Eye (tissue), 1 donor: ENCODE measurements at places on chromosomes 16 and 17.

- DNase-seq: no peak
Measured at GRCh38 chr16:58107709-58108108, 21.5 kb downstream of the CFAP20 start.

DNA sequence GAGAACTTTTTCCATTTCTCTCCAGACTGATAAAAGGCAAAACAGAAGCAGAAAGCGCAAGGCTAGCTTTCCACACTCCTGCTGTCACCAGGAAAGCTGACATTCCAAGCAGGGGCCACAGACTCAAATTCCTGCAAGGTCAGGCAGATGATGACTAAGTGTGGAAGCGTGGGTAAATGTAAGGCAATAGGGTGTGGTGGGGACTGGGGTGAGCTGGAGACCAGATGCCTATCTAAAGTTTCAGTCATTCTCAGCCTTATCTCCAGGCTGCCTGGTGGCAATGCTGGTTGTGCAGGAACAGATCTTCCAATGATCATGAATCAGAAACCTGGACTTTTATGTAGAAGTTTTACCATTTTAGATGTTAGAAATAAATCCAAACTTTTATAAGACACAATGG, 224.1 kb downstream of the GSG1L start:
- no peak for DNase-seq

DNA sequence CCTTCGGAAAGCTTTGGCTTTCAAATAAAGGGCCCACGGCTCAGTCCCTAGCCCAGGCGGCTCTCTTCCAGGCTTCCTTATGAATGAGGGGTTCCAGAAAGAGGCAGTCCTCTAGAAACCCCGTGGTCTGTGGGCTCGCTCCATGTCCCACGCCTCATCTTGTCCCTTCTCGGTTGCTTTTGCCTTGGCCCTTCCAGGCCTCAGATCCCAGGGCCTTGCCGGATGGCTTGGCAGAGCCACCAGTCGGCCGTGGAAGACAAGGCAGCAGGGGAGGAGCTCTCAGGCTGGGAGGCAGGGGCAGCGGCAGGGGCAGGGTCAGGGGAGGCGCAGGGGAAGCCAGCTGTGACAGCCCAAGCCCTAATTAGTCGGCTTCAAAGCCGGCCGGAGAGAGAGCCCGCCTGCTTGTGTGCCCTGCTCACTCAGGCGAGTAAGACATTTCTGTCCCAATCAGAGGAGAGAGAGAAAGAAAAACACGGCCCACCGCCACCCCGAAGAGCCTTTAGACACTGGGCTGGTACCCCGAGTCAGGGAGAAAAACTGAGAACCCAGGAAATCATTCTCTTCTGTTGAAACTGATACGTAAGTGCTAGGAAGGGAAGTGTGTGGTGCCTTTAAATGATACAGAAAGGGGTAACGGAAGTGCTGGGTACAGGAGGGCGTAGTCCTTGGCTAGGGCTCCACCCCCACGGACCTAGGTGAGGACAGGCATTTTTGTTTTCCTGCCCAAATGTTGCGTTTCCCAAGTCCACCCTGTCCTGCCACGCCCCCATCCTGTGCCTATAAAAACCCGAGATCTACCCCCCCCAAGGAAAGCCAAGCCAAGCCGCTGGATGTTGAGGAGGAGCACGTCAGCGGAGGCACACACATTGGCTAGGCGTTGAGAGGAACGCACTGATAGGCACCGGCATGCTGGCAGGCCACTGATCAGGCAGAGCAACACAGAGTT, 27.8 kb upstream of the MEIOC start:
- DNase-seq: peak; percentile 96

- DNase-seq: no peak
Measured at GRCh38 chr17:67520252-67520906, 143.3 kb downstream of the PITPNC1 start.

DNA sequence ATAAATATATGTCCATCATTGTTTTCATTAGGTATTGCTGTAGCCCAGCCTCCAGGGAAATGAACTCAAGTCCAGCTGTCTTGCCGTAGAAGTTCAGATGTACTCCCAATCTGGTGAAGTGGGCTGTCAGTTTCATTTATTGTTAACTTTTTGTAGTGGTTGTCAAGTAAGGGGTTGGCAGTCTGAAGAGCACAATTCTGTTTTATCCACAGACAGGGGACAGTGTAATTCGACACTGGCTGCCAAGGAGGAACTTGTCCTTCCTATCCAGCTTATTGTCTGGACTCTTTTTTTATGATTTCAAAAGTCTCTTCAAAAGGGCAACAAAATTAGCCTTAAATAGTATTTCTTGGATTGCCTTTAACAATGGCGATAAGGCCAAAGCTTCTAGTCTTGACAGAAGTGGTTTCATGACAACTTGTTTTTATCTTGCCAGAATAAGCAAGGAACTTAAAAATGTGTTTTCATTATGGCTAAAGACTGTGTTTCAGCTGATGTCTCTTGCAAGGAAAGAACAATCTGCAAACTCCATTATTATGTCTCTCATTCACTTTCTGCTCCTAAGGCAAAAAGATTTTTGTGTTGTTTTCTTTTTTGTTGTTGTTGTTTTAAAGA, 73.9 kb upstream of the TANC2 start:
- DNase-seq: peak; percentile 77
